ENCODE measurements at places on chromosomes 2 and 18. TPM values are rescaled to one million over a fixed set of nuclear protein-coding genes. Genes with fewer than 3 reads are reported as not detected.

The GREB1L gene
- total RNA-seq: 1.2 TPM

The CKAP2L gene
- total RNA-seq: 0.46 TPM

The UGT1A8 gene
- not detected for total RNA-seq

DNA sequence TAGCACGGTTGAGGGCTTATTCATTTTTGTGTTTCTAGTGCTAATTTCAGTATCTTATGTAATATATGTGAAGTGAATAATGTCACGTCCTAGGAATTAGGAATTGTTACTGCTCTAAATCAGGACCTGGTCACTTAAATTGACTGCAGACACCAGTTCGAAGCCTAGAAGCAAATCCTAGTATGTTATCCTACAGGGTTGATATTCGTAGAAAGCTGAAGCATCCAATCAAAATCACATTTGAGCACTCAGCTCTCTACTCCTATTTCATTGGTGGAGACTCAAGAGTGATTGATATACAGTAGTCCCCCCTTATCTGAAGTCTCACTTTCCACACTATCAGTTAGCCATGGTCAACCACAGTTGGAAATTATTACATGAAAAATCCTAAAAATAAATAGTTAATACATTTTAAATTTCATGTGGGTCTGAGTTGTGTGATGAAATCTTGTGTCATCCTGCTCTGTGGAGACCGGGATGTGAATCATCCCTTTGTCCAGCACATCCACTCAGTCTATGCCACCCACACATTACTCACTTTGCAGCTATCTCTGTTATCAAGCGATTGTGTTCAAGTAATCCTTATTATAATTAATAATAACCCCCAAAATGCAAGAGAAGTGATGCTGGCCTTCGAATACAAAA is 35.2 kb upstream of the SCN9A start:
- no peak for DNase-seq

- DNase-seq: no peak
Observed at GRCh38 chr2:27003857-27004256, 28.9 kb upstream of the TMEM214 start.

DNA sequence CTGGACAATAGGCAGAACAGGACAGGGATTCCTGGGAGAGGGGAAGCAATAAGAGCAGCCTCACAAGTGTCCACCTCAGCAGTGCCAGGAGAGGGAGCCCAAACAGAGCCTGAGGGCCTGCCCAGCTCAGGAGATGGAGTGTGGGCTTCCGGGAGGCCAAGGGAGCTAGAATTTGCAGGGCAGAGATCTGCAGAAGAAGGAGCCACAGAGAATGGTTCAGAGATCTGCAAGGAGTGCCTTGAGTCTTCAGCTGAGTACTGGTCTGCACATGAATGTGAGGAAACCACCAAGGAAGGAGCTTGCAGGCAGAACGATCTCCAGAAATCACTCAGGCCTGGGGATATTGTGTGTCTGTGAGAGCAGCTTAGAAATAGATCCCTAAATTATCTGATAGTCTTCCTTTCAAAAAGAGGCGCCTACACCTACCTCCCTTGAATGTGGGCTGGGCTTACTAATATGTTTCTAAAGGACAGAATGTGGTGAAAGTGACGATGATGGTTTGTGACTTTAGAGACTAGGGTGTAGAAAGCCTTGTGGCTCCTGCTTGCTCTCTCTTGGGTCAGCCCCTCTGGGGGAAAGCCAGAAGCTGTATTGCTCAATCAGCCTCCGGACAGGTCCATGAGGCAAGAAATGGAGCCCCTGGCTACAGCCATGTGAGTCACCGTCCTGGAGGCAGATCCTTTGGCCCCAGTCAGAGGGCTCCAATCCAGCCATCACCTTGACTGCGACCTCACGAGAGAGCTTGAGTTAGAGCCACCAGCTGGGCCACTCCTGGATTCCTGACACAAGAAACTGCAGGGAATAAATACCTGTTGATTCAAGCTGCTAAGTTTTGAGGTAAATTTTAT is 7.6 kb upstream of the LPIN1 start:
- DNase-seq: peak; percentile 83

The GKN1 gene
- total RNA-seq: not detected

The CSRNP3 gene
- 1.9 TPM for total RNA-seq

Measured in upper lobe of right lung (tissue), 1 donor.